ENCODE measurements at places on chromosomes 2 and 18.

GRCh38 chr2:141027221-141027620 lies 1103.6 kb downstream of the LRP1B start:
- DNase-seq = no peak

DNA sequence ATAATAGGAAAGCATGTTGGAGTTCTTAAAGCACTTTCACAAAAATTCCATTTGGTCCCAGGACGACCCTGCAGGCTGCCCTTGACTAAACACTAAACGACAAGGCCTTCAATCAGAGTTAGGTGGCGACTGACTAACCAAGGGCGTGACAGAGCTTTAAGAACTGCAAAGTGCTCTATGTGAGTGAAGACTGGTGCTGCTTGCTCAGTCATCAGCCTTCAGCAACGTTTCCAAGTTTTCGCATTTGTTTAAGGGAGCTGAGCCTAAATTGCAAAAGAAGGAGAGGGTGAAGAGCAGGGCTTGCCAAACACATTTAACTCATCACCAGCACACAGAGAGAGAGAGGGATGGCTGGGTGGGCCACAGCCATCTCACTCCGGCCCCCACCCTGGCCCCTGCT lies 204.7 kb upstream of the PID1 start:
- no peak for DNase-seq

- DNase-seq = no peak
These were observed 1.4 kb downstream of the KRCC1 start for GRCh38 chr2:88053934-88054781.

DNA sequence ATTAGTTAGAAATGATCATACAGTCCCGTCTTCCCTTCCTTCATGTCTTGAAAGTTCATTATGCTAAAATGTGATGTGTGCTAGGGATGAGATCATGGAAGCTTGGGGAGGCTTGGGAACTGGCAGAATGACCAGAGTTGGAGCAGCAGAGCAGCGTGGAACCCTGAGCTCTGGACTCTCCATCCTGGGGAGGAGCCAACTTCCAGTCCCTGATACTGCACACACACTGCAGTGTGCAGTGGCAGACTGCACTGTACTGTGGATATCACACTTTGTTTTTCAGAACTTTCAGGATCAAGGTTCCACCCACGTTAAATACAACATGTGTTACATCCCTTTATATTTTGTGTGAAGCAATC lies 27.3 kb upstream of the GREB1 start:
- DNase-seq = no peak

- DNase-seq = no peak
These were observed 88.5 kb upstream of the RANBP2 start for GRCh38 chr2:108630567-108631405.

GRCh38 chr18:11336241-11336640 lies 186.9 kb upstream of the PIEZO2 start:
- DNase-seq = no peak
